ENCODE measurements at places on chromosomes 11 and 22.
A peak's percentile ranks its signal among the peaks of the same experiment; 100 is the strongest.

GRCh38 chr11:72004515-72005346 is 6.0 kb downstream of the IL18BP start:
- DNase-seq, result no peak

- peak; percentile 79 for DNase-seq
Measured at GRCh38 chr11:57335343-57336110, at the start of gene SSRP1. TSS of gene SSRP1 (minus strand) at chr11:57335892. CDS start at chr11:57335121, 771 bp downstream.

GRCh38 chr11:109668973-109669634 is 247.1 kb downstream of the C11orf87 start:
- DNase-seq, result no peak

DNA sequence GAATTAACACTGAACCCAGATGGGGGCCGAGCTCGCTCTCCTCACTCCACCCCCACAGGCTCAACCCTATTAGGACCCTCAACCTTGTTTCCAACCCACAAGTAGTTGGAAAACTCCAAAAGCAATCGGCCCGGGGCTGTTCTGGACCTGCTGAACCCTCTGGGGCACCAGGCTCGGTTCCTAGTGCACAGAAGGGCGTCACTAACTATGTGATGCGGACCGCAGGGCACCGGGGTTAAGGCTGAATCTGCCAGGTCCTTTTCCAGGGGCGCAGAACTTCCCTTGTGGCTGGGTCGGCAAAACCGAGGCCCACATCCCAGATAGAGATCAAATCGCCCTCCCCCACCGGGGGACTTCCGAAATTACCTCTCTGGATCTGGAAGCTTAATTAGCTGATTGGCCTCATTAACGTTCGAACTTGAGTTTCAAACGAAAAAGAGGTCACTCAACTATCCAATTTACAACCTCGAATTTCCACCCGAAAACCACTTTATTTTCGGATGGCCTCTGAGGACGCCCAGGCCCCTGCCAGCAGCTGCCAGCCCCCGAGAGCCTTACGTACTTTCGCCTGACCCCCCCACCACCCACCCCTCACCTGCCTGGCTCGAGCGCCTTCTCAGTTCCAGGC is 1.7 kb downstream of the SHANK2 start:
- no peak for DNase-seq

- no peak for DNase-seq
Measured at GRCh38 chr22:19120829-19121630, 1.2 kb downstream of the DGCR2 start.

DNA sequence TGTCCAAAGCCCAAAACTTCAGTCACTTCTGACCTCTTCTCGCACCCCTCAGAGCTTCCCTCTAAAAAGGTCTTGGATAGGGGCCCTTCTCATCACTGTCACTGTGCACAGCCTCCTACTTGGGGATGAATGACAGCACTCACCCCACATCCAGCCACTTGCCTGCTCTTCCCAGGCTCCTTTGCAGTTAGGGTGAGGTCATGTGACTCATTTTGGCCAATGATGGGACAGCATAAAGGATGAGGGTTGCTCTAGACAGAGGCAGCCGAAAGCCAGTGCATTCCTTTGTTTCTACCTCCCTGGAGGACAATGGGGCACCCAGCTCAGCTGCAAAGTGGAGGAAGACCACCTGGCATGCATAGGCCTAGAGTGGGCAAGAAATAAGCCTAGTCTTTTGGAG is 1413.3 kb downstream of the TBC1D22A start:
- DNase-seq, result no peak

DNA sequence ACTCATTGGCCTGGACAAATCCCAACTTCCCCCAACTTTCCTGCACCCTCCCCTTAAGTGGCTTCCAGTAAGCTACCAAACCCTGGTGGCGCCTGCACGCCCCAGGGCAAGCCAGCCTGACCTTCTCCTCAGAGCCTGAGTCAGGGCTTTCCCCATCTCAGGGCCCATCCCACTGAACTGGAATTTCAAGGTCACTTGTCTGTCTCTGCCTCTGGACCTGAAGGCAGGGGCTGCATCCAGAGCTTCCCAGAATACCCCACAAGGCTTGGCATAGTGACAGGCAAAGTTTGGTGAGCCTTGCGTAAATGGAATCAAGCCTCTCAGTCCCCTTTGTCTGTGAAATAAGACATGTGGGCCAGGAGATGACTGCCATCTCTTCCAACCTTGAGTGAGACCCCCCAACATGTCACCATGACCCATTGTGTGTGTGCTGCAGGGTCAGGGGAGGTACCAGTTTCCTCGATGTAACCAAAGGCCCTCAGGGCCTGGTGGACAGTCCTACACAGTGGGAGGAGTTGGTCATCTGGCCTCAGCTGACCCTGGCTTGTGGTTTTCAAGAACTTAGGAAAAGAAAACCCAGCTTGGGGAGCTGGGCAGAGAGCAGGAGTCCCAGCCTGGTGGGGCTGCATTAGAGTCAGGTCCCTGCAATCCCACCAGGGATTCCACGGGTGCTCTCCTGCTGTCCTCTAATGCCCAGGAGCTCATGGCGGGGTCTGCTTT is 8.9 kb downstream of the ALX4 start:
- DNase-seq, result no peak

- no peak for DNase-seq
Measured at GRCh38 chr11:100863080-100863581, 176.0 kb downstream of the ARHGAP42 start.

GRCh38 chr11:94583866-94584500 is 16.8 kb downstream of the PIWIL4 start:
- DNase-seq, result no peak

All from T follicular helper cell (primary cell).